ENCODE measurements at places on chromosomes 5 and 9.

DNA sequence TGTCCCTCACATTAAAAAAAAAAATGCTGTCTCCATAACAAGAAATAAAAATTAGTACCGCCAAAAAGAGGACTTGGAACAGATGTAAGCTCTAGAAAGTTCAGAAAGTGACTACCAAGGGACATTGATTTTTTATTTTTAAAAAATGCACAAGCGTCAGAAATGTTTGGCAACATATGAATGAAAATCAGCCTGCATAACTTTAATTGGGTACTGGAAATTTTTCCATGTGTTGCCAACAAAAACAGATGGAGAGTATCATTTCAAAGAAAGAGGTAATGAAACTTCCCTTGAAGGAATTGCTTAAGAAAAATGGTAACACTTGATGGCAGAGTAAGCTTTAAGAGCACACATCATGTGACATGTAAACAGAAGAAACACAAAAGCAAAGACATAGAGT lies 47.2 kb downstream of the OR2K2 start:
- no peak for DNase-seq

GRCh38 chr9:99118782-99119466 lies 14.0 kb downstream of the TGFBR1 start:
- peak; percentile 44 for DNase-seq

DNA sequence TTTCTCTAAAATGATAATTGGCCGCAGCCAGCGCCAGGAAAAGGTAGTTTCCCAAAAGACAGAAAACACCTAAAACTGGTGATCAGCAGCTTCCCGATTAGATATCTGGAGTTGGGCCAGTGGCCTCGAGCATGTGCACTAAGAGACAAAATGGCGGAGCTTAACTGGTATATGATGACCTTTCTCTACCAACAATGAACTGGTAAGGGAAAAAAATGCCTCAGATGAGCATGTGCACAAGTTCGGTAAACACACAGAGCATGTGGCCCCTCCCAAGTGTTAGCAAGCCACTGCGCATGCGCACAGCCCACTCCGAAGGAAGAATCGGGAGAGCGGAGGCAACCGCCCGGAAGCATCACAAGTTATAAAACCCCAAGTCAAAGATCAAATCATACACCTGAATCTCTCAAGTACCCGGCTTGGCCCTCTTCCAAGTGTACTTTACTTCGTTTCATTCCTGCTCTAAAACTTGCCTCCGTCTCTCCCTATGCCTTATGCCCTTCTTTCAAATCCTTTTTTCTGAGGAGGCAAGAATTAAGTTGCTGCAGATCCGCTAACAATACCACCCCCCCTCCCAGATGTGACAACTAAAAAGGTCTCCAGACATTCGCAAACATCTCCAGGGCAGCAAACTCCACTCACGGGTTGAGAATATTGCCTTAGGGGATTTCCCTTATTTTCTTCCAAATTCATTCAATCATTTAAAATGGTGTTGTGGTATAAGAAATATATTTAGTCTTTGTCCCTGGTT lies 15.0 kb upstream of the PTBP3 start:
- peak; percentile 79 for DNase-seq

- DNase-seq: no peak
Observed at GRCh38 chr9:130259044-130259443, 6.5 kb upstream of the HMCN2 start.

GRCh38 chr9:107635803-107636174 lies 146.2 kb upstream of the KLF4 start:
- no peak for DNase-seq

DNA sequence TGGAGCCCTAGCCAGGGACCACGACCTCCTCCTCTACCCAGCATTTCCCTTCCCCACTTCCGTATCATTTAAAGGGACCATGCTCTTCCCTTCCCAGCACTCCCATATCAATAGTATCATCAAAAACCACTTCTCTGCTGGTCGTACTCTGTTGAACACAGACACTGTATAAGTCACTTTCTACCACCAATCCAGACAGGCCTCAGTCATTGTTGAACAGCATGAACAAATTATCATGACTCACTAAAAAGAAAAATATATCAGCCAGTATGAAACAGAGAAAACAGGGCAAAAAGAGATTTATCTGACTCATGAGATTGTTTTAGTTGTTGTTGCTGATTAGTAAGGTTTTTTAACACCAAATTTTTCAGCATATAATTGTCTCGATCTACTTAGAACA lies 89.8 kb downstream of the CDKN2A start:
- DNase-seq: no peak

DNA sequence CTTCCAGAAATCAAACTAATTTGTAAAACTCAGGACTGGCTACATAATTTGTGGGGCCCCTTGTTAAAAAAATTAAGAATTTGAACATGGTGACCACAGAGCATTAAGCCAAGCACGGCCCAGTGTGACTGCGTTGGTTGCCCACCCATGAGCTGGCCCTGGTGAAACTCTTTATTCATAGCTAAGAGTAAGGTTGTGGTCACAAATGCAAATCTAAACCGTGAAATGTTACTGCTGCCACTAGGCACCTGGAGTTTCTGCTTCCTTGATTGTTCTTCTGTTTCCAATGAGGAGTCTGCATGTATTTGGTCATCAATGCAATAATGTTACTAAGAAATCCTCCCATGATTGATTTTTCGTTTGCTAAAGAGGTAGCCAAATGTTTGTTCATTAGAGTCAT lies 4.2 kb downstream of the GCNT1 start:
- DNase-seq: no peak
